ENCODE measurements at places on chromosomes 3 and 15.

GRCh38 chr3:10505050-10505790 is at the start of gene ATP2B2:
TSS of gene ATP2B2 (minus strand) at chr3:10505586. CDS start at chr3:10449543, 56,043 bp downstream.
- no peak for DNase-seq

GRCh38 chr15:61122647-61123375 is 106.3 kb downstream of the RORA start:
- no peak for DNase-seq

DNA sequence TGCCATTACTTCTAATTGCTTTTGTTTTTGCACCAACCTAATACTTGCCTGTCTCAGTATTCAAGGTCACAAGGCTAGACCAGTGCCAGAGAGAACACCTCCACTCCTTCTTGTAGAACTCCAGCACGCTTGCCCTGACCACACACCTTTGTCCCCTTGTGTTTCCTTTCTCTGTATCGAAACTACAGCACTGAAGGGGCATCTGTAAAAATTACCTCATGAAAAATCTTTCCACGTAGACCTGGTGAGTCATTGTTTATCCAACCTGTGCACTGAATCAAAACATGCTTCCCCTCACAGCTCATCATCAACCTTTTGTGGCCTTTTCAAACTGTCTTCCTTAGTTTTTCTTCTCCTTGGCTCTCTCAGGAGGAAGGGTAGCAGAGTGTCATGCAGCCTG is 259.5 kb downstream of the THRB start:
- DNase-seq = no peak

DNA sequence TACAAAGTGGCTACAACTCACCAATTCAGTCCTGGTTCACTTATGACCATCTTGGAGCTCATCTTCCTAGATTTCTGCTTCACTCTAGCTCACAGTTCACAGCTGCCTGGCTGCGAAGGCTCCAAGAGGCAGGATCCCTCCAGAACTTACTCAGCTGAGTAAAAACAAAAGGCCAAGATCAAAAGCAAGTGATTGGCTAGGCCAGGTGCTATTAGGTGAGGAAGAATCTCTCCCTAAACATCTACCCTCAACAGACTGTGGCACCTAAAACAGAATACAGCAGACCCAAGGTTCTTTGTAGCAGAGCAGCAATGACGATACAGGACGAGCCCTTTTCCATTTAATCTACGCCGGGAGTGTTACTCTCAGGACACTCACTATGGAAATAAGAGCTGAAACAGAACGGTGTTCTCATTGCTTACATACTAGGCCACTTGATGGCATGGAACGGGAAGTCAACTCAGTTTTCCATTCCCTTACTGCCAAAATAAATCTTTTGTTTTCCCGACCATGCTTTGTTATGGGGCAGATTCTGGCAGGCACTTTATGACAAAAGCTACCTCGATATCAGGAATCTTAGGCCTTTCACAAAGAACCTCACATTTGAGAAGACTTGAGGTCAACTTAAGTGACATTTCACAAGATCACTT is 901 bp downstream of the ICE2 start:
- DNase-seq = peak; percentile 27

DNA sequence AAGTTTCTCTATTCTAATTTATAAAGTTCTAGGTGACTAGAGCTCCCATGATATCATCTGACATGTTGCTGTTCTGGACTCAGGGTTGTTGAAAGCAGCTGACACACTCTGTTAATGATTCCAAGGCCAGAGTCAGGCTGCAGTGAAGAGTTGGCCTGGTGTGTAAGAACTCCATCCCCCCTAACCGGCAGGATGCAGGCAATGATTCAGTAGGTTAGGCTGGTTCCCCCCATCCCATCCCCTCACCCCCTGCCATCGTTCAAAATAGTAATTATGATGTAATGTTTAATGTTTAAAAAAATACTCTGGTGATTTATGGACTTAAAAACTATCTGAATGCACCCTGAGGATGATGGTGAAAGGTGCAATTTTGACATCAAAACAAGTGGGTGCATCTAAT is 4.6 kb upstream of the TRIM71 start:
- no peak for DNase-seq

DNA sequence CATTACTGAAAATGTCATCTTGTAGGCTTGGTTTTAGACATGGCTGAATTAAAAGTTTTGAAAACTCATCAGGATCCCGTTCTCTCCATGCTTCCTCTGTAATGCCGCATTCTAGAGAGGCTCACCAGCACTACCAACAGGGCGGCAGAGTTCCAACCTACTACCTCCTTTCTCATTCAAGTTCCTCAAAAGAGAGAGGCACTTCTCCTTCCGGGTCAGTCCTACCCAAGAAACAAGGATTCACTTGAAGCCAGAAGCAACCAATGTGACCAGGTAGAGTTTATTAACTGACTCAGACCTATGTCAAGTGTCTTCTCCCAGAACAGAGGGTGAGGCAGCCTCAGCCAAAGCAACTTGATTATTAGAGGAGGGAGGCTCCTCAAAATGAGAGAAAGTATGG is 59.8 kb upstream of the GYG1 start:
- DNase-seq = no peak

DNA sequence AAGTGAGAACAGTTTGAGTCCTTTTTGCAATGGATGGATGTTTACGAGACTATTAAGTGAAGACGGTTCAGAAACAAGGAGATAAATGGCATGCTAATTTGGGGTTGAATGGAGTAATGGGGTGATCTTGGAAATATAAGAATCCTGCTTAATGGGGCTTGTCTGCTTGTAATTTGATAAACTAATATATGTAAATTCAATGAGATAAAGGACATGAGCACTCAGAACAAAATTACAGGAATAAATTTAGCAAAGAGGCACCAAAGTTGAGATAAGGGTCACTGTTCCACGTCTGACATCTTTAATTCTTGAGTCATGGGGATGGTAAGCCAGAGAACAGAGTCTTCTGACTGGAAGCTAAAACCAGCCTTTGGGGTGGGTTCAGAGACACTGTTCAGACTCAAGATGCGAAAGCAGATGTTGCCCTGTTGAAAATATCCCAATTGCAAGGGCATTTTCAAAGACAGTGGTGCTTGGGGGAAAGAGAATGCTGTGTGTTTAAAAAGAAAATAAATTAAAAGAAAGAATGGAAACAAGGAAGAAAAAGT is 67.8 kb upstream of the CHRNB4 start:
- no peak for DNase-seq

DNA sequence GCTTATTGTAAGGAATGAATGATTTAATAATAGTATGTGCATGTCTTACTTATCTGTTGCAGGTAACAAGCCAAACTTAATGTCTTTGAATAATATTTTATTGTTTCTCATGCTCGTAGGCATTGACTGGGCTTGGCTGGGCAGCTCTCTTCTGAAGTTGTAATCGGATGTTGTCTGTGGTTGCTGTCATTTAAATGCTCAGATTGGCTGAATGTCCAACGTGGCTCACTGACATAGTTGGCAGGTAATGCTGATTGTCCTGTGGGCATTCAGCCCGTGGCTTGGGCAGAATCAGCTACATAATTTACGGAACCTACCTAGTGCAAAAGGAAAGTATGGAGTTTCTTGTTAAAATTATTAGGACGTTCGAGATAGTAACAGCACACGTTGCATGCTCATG is 297.4 kb upstream of the GBE1 start:
- no peak for DNase-seq

DNA sequence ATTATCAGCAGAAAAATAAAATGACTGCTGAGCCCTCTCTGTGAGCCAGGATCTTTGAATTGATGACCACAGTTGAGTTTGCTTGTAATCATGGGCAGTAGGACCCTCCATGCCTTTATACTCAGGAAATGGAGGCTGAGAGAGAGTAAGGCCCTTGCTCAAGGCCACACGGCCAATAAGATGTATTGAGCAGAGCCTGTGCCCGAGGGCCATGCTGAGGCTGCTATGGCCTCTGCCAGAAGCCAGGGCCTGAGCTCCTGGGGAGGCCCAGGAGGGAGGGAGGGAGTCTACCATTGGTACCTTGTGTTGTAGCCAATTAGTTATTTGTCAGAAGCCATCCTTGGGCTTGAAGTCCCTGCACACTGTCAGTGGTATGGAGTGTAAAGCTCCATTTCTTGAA is 151.4 kb downstream of the DNAJB8 start:
- no peak for DNase-seq

- DNase-seq = no peak
These were observed 151.4 kb downstream of the RAP2B start for GRCh38 chr3:153313302-153313965.

- no peak for DNase-seq
These were observed 34.7 kb downstream of the MYO5A start for GRCh38 chr15:52493968-52494367.
